ENCODE measurements at places on chromosomes 11 and 22. TPM values are rescaled to one million over a fixed set of nuclear protein-coding genes. Genes with fewer than 3 reads are reported as not detected.

GRCh38 chr22:43852573-43853327 is 9.6 kb downstream of the SULT4A1 start:
- no peaks in the 10 kb centered on the region for H3K4me1 ChIP-seq
- no peak overlapping the region for H3K27ac ChIP-seq
- peaks cover 11% of the 10 kb centered on the region for H3K27me3 ChIP-seq
- H3K36me3 ChIP-seq: no peaks in the 10 kb centered on the region
- H3K4me3 ChIP-seq: no peak overlapping the region

GRCh38 chr11:35802672-35803071 is 140.1 kb downstream of the TRIM44 start:
- DNase-seq: no peak
- H3K4me3 ChIP-seq: no peak overlapping the region
- peaks cover 10% of the 10 kb centered on the region for H3K4me1 ChIP-seq
- H3K27me3 ChIP-seq: no peaks in the 10 kb centered on the region

DNA sequence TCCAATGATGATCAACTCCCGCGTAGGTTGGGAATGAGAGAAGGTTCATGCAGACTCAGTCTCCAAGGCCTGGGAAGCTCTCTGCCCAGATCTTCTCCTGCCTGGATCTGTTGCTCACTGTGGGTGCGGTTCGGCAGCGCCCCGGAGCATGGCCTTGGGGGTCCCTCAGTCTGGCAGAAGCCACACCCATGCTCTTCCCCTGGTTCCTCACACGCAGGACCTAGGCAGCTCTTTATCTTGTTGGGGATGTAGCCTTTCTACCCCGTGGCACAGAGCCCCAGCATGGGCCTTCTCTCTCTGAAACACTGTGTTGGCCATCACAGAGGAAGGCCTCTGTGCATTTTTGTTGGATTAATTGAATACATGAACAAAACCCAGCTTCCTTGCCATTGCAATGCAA is 1461.6 kb downstream of the BRD1 start:
- H3K4me1 ChIP-seq: no peaks in the 10 kb centered on the region
- no peak for DNase-seq
- no peak overlapping the region for H3K4me3 ChIP-seq
- no peaks in the 10 kb centered on the region for H3K27me3 ChIP-seq

GRCh38 chr11:83156996-83157593 is at the start of gene PCF11:
Gene PCF11, plus strand, starts transcription at chr11:83157131. Its CDS starts 309 bp downstream, at chr11:83157440.
- peak within 1 kb of the TSS; percentile 98 for H3K27ac ChIP-seq
- peaks cover 31% of the 10 kb centered on the region for H3K4me1 ChIP-seq
- peak within 1 kb of the TSS; percentile 95 for H3K4me3 ChIP-seq
- no peak for DNase-seq
- no peaks in the 10 kb centered on the region for H3K27me3 ChIP-seq
- H3K36me3 ChIP-seq: no peaks in the 10 kb centered on the region

DNA sequence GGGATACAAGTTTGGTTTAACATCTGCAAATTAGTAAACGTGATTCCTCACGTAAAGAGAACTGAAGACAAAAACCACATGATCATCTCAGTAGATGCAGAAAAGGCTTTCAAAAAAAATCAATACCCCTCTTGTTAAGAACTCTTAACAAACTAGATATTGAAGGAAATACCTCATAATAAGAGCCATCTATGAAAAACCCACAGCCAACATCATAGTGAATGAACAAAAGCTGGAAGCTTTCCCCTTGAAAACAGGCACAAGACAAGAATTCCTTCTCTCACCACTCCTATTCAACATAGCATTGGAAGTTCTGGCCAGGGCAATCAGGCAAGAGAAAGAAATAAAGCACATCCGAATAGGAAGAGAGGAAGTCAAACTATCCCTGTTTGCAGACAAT is 160.5 kb downstream of the CSNK2A3 start:
- DNase-seq: no peak
- H3K36me3 ChIP-seq: no peaks in the 10 kb centered on the region
- no peak overlapping the region for H3K4me3 ChIP-seq

- H3K27ac ChIP-seq: no peak overlapping the region
- no peak overlapping the region for H3K4me3 ChIP-seq
- DNase-seq: peak; percentile 61
- no peaks in the 10 kb centered on the region for H3K36me3 ChIP-seq
These were observed 11.7 kb downstream of the RASD2 start for GRCh38 chr22:35552196-35552842.

DNA sequence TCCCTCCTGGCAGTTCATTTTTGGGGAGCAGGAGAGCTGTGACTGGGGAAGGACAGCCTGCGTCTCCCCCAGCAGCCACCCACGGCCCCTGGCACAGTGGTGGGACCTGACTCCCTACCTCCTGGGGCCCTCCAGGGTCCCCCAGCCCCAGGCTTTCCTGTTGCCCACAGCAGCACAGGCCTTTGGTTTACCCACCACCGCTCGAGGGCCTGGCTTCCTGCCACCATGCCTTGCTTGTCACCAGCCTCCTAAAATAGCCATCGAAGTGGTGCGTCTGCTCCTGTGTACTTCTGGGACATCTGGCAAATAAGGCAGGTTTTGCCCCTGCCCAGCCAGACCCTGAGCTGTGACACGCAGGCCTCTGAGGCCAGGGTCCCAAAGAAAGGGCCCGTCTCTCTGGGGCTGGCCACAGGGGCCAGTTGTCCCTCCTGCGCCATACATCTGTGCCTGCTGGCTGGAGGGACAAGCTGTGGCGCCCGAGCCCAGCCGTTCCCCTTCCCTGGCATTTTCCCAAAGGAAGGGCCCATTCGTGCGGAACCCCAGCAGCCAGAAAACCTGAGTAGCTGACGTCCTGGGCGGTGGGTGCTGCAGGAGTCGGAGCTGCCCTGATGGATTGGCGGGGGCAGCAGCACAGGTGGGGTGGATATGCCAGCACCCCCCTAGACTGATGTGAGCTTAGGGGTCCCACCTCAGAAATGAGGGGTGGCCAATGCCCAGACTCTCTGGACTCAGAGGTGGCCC is 14.6 kb downstream of the PHLDA2 start:
- no peaks in the 10 kb centered on the region for H3K36me3 ChIP-seq
- H3K27me3 ChIP-seq: no peaks in the 10 kb centered on the region
- H3K4me1 ChIP-seq: peaks cover 12% of the 10 kb centered on the region
- no peak for DNase-seq

DNA sequence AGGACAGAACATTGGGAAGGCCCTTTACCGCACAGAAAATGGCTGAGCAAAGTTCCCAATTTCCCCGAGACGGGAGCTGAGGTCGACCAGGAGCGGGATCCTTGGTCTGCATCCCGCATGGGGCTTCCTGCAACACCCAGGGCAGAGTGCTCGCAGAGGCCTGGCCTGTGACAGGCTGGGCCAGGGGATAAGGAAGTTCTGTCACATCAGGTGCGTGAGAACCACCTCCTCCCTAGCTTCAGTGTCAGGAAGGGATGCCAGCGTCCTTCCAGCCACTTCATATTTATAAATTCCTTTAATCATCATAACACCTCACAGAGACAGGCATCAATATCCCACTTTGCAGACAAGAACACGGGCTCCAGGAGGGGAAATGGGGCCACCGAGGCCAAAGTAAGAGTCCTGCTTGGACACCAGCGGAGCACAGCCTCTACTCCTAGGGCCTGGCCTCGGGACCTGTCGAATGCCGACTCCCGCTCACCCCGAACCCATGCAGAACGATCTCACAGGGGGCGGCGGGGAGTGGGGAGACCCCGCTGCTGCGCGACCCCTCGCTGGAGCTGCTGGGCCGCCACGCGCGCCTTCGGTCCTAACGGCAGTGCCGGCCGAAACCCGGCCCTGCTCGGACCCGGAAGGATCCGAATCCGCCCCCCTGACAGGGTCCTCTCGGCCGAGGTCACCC is 532 bp downstream of the BET1L start:
- no peak for DNase-seq
- no peaks in the 10 kb centered on the region for H3K27me3 ChIP-seq

- peaks cover 8% of the 10 kb centered on the region for H3K4me1 ChIP-seq
- H3K27me3 ChIP-seq: no peaks in the 10 kb centered on the region
- DNase-seq: peak; percentile 80
- H3K27ac ChIP-seq: no peak overlapping the region
These were observed 152.0 kb upstream of the SYN3 start for GRCh38 chr22:33209930-33210784.

- H3K36me3 ChIP-seq: no peaks in the 10 kb centered on the region
- H3K27me3 ChIP-seq: peaks cover 13% of the 10 kb centered on the region
- H3K4me1 ChIP-seq: peaks cover 39% of the 10 kb centered on the region
- DNase-seq: no peak
These were observed 31.0 kb upstream of the OR10G7 start for GRCh38 chr11:124072147-124072546.

GRCh38 chr11:111843661-111844060 is 27.7 kb downstream of the ALG9 start:
- H3K4me1 ChIP-seq: peaks cover 3% of the 10 kb centered on the region
- DNase-seq: no peak
- peaks cover 12% of the 10 kb centered on the region for H3K36me3 ChIP-seq
- H3K4me3 ChIP-seq: no peak overlapping the region

OR51I1 gene
- not detected for total RNA-seq

MIOX gene
- total RNA-seq: not detected
